Hepatocyte (in vitro differentiated cells): ENCODE measurements at places on chromosomes 3 and 15.

DNA sequence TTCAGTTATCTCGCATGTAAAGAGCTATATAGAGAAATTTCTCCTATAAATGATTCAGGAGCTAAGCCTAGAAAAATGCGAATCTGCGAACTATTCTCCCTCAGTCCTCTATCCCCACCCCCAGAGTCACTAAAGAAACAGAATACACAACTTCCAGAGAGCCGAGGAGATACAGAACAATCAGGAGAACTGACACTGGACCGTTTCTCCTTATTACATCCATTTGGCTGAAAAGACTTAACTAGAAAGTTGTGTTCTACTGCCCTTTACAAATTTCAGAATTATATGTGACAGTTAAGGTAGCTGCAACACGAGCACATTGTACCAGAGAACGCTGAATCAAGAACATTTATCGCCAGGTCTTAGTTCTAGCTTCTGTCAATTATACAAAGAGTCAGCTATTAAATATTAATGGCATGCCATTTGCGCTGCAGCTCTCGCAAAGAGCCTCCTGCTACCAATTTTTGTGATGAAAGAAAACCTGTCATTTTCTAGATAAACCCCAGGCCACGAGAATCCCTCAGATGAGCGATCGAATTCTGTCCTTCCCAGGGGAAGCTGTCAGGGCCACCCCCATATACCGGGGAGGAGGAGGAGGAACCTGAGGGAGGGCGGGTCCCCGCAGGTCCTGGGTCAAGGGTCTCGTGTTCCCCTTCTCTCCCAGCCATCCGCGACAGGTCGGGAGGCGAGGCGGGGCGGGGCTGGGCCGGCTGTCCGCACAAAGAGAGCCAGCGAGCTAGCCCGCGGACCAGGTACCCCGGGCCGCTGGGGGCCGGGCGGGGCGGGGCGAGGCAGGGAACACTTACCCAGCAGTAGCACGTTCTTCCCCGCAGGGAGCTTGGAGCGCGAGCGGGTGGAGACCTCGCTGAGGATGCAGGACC lies 878 bp downstream of the DYNC1LI1 start:
- peak; percentile 77 for DNase-seq

DNA sequence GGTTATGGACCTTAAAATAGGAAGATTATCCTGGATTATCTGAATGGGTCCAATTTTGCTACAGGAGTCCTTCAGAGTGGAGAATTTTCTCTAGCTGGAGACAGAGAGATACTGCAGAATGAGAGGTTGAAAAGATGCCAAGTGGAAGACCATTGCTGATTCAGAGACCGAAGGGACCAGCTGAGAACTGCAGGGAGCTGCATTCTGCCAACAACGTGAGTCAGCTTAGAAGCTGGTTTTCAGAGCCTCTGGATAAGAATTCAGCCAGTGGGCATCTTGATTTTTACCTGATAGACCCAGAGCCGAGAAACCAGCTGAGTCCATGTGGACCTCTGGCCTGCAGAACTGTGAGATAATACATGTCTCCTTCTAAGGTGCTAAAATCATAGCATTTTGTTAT lies 234.0 kb downstream of the NR2F2 start:
- DNase-seq = no peak

- no peak for DNase-seq
These were observed 57.2 kb upstream of the ST8SIA2 start for GRCh38 chr15:92336419-92336987.

GRCh38 chr15:74302821-74303359 lies 64.6 kb downstream of the CYP11A1 start:
- peak; percentile 61 for DNase-seq

DNA sequence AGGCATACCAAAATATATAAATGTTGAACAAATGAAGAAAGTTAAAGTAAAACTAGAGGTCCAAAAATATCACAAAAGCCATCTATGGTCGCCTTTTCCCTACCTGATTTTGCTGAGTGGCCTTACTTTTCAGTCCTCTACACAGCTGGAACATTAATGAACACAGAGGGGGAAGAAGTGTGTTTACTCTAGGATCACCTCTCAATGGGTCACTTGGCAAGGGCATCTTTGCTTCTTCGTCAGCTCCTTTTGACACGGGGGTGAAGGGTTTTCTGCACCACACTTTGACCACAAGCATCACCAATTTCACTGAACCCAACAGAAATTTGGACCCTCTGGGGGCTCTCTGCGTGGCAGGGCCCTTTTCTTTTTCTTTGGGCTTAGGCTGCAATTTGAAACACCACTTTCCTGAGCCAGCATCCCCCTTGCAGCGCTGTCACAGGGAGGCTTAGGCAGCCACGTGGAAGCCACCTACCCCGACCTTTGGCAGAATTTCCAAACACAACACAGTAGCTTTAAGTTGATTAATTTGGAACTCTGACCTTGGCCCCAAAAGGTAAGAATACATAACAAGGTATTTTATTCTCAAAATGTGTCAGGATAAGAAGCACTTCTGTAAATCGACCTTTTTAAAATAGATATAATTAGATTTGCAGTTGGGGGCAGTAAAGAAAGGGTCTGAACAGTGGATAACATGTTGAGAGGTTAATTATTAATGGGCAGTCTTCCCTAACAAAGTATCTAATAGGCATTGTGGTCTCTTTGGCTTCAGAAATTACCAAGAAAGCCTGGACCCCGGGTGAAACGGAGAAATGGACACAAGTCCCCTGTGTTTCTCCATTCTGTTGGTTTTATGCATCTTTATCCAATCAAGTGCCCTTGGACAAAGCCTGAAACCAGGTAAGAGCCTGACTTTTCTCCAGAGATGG lies at the start of gene LIPC:
LIPC (plus strand) TSS at position 771 of the 929 bp plus-strand sequence; CDS start at position 813, 42 bp downstream.
- DNase-seq = no peak

GRCh38 chr15:47717036-47717612 lies at the start of gene SEMA6D:
TSS of gene SEMA6D (plus strand) at chr15:47717505. CDS start at chr15:47759799, 42,294 bp downstream.
- peak; percentile 84 for DNase-seq

GRCh38 chr15:78319588-78319987 lies 20.2 kb upstream of the SKIC8 start:
- DNase-seq = no peak

DNA sequence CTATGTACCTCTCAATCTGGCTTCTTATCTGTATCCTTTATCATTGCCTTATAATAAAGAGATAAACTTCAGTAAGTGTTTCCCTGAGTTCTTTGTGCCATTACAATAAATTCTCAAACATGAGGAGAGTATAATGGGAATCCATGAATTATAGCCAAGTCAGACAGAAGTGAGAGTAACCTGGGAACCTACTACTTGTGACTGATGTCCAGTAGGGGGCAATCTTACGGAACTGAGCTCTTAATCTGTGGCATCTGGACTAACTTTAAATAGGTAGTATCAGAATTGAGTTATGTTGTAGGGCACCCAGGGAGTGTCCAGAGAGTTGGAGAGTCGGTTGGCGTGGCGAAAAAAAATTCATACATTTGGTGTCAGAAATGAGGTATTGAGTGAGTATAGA lies 542.6 kb downstream of the ZBBX start:
- DNase-seq = peak; percentile 26

DNA sequence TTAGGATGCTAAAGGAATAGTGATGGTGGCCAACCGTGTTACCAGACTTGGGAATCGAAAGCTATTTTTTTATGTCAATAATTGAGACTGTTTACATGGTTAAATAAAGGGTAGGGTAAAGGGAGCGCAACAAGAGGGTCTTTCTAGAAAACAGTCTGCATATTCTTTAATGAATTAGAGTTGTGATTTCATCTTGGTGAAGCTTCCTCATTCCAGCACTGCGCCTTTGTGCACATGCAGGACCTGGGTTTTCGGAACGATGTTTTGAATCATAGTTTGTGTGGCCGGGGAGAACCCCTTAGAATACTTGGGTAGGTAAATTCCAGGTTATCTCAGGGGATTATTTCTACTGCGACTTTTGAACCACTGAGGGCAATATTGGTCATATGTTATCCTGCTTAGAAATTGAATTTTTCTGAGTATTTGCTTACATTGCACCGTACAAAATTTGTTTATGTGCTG lies 1.3 kb downstream of the PIK3CA start:
- peak; percentile 33 for DNase-seq

- DNase-seq = peak; percentile 89
These were observed 5.1 kb upstream of the SEMA7A start for GRCh38 chr15:74438721-74439316.
